ENCODE measurements at places on chromosomes 7 and 10.

DNA sequence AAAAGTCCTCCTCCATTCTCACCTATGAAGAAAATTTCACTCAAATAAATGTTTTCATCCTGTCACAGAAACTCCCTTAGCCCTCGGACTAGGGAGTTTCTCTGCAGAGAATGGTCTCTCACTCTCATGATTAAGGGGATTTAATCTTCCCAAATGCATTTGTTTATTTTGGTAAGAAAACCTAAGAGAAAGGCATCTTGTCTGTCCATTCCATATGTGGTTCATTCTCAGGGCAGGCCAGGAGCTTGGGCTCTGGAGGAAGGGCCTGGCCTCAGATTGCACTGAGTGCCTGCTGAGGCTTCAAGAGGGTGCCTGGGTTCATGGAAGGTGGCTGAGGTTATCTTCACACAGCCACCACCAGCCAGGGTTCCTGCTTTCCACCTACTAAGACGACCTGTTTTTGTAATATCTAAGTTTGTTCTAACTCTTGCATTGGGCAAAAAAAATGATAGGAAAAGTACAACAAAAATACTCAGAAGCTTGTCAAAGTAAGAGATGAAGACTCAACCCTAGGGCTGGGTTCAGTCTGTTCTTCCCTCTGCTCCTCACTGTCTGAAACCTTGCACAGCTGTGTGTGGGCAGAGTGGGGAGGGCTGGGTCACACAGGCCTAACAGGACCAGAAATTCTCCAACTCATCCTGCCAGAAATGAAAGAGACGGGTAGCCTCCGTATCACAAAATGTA, 186.7 kb downstream of the CXCL12 start:
- no peak for DNase-seq

- peak; percentile 52 for DNase-seq
These were observed 10.9 kb upstream of the MAP3K8 start for GRCh38 chr10:30422981-30423654.

DNA sequence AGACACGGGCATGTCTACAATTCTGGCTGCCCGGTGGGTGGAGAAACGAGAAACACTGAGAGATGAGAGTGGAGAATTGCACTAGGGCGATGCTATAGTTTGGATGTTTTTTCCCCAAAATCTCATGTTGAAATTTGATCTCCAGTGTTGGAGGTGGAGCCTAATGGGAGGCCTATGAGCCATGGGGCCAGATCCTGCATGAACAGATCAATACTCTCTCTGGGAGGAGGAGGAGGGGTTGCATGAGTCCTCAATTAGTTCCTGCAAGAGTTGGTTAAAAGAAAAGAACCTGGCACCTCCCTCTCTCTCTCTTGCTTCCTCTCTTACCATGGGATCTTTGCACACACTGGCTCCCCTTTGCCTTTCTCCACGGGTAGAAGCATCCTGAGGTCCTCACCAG, 299.1 kb downstream of the CALN1 start:
- DNase-seq, result no peak

DNA sequence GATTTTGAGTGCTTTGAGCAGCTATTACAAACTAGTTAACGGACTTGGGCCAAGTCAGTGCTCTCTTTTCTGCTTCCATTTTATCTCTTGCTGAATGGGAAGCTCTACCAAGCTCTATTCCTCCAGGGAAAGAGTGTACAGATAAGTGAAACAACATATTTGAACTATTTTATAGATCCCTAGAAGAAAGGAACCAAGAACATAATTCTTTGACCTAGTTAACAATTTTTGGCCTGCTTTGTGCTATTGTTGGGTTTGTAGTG, 244.8 kb downstream of the PRKG1 start:
- DNase-seq, result no peak

- DNase-seq, result no peak
These were observed 80.5 kb downstream of the ANKRD26 start for GRCh38 chr10:27019827-27020226.

- DNase-seq, result peak; percentile 33
These were observed 7.6 kb upstream of the ZNF503 start for GRCh38 chr10:75408911-75409885.

GRCh38 chr10:131708225-131708880, 192.5 kb upstream of the PPP2R2D start:
- no peak for DNase-seq

DNA sequence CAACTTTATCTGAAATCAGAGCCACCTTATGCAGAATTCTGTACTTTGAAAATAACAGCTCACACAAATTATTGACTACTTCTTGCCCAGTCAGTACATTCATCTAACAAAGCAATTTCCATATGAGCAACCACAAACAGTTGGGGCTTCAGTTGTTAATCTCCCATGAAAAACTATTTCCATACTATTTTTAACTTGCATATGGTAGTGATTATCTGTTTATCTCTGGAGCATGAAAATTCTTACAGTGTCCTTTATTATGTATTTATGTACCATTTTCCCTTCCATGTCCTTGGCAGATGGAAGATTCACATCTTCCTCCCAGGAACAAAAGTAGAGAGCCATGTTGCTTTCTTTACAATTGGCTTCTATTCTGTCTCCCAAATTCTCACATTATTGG, 285.7 kb downstream of the CRPPA start:
- no peak for DNase-seq

DNA sequence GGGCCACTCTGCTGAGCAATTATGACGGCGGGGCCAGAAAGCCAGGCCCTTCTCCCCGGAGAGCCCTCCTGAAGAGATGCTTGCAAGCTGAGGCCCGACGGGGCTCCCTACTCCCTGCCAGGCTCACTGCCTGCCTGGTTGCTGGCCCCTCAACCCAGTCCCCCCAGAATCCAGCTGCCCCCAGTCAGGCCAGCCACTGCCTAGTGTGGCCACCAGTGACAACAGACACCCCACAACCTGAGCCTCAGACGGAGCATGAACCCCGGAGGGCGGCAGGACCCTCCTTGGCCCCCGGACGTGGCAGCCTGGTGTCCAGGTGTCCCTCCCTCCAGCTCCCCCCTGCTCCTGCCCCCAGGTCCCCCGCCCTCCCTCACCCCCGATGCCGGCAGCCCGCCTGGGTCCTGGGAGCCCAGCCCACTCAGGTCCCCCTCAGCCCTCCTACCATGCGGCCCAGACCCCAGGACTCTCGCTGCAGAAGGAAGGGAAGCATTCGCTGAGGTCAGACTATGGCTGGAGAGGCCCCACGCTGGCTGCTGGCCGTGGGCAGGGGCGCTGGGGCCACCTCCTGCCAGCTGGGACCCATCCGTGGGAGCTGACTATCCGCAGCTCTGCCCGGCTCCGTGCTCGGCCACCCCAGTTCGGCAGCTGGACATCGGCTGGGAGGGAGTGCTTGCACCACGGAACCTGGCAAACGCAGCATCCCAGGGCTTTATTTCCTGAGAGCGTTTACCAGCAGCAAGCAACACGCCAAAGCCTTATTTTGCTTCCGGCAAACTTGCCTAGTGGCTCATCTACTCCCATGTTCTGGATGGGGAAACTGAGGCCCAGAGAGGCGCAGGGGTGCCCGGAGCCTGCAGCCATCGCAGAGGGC, 89.8 kb downstream of the UNCX start:
- DNase-seq, result no peak

DNA sequence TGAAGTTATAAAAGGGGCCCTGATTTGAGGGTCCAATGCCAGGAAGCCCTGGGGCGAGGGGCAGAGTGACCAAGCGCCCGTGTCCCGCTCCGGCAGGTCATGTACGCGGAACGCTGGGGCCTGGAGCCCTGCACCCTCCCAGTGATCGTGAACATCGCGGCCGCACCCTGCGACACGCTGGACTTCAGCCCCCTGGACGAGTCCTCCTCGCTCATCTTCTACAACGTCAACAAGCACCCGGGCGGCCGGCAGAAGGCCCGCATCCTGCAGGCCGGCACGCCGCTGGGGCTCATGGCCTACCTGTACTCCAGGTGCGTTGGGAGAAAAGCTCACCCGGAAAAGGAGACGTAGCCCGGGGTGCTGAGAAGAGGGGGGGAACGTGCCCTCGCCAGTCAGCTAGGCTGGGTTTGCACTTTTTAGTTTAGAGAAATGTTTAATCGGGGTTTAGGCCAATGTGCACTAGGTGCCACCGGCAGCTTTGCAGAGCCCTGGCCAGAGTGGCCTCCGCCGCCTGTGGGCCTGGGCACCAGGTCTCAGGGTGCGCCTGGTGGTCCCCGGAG, 22.9 kb upstream of the UTF1 start:
- DNase-seq, result no peak

- no peak for DNase-seq
These were observed 17.3 kb downstream of the CCDC3 start for GRCh38 chr10:12984165-12984747.

- no peak for DNase-seq
These were observed 12.5 kb upstream of the COL13A1 start for GRCh38 chr10:69789164-69789576.

DNA sequence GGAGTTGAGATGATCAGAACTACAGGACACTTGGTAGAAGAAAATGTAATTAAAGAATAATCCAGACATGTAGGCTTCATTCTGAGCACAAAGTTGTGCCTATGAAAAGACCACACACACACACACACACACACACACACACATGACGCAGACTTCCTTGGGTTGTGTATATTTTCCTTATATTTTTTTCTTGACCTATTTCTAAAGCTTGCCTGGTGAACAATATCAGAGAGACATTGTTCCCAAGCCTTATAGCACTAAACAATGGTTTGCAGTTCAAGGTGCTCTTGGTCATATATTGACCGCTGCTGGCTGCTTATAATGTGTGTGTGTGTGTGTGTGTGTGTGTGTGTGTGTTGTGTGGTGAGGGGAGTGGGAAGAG, 202.7 kb downstream of the PRPF18 start:
- no peak for DNase-seq

DNA sequence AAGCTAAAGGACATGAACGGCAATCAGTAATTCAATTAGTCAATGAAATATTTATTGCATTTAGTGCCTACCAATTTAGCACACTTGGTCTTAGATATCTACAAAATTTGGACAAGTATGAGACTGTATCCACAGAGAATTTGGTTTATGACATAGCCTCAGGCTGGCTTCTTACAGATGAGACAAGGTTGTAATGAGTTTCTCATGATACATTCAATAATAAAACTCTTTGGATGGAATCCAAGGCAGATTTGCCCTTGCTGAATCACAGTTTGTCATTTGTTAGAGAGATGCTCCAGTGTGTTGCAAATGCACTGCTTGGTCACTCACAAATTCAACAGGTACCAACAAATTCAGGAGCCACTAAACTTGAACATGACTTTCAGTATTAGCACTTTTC, 162.5 kb downstream of the GPR37 start:
- DNase-seq, result no peak

- no peak for DNase-seq
These were observed 85.7 kb upstream of the INHBA start for GRCh38 chr7:41788556-41788955.

- DNase-seq, result no peak
These were observed 10.7 kb downstream of the EMX2 start for GRCh38 chr10:117553142-117553814.

- DNase-seq, result no peak
These were observed 18.7 kb downstream of the ZMIZ2 start for GRCh38 chr7:44767134-44767911.

GRCh38 chr7:91866599-91867148, 13.8 kb downstream of the MTERF1 start:
- DNase-seq, result no peak

DNA sequence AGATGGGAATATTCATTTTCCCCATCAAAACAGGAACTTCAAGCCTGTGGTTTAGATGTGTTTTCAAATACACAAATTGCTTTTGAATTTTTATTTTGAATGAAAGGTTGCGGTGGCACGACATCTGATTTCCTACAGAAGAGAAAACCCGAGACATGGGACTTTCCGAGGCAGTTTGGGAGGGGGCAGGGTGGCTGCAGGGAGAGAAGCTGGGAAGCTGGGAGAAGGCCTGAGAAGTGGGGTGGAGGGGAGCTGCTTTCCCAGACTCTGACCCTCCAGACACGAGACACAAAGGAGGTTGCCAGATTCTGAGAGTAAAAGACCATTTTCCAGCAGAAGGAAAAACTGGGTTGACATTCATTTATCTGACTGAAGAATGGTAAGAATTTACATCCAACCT, 19.6 kb downstream of the TMEM176A start:
- no peak for DNase-seq

- peak; percentile 6 for DNase-seq
These were observed 1005.5 kb downstream of the KCNMA1 start for GRCh38 chr10:76631884-76632766.

DNA sequence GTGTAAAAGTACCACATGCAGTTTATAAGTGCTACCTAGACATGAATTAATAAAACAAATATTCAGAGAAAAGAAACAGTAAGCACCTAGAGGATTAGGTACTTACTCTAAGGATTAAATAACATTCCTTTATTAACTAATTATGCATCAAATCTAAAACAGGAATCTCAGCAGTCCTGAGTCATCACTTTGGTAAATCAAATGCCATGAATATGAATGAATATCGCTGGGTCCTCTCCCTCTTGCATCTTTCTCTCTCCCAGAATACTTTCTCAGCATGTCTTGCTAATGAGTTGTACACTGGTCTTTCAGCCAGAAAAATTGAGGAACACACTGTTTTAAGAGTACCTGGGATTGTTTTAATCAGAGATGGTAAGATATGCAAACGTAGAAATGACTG, 225.5 kb upstream of the NFE2L3 start:
- DNase-seq, result no peak

DNA sequence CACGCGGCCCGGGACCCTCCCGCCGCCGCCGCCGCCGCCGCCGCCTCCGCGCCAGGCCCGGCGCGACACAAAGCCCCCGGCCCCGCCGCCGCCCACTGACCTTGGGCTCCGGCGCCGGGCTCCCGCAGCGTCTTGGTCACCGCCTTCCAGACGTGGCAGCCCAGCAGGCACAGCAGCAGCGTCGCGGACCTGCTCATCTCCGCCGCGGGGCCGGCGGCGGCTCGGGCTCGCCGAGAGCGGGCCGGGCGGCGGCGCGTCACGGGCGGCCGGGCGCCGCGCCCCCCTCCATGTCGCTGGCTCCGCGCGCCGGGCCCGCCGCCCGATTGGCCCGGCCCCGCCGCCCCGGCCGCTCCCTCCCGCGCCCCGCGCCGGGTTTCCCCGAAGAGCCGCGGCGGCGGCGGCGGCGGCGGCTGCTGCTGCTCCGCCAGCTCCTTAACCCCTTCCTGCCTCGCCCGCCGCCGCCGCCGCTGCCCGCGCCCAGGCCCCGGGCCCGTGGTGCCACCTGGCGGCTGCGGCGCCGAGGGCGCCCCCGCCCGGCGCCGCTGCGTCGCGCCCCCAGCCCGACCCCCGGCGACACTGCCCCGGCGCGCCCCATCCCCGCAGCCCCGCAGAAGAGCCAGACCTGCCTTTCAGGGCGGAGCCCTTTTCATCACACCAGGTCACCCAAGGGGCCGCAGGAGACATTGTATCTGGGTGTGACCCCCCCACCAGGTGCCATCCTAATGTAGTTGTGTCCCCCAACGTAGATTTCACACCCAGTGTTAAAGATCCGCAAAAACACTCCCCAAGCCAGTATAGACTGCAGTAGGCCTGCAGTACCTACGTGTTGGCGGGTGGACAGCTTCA, at the start of gene FAM171A1:
FAM171A1 (minus strand) TSS at position 434 of the 846 bp plus-strand sequence; CDS start at position 197, 237 bp downstream.
- peak; percentile 44 for DNase-seq

GRCh38 chr7:1963575-1963974, 269.2 kb downstream of the MAD1L1 start:
- no peak for DNase-seq

All from B cell (primary cell).